ENCODE measurements at places on chromosomes 6 and 20. TPM values are rescaled to one million over a fixed set of nuclear protein-coding genes. Genes with fewer than 3 reads are reported as not detected.

DNA sequence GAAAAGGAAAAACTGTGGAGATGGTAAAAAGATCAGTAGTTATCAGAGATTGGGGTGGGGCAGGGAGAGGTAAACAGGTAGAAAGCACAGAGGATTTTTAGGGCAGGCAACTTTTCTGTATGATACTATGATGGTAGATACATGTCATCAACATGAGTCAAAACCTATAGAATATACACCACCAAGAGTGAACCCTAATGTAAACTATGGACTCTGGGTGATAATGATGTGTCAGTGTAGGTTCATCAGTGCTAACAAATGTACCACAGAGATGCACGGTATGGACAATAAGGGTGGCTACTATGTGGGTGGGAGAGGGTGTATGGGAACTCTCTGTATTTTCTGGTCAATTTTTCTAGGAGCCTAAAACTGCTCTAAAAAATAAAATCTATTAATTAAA lies 18.5 kb downstream of the PACSIN1 start:
- no peak for DNase-seq

GRCh38 chr20:4007383-4008025 lies 7.9 kb downstream of the RNF24 start:
- DNase-seq: no peak

DNA sequence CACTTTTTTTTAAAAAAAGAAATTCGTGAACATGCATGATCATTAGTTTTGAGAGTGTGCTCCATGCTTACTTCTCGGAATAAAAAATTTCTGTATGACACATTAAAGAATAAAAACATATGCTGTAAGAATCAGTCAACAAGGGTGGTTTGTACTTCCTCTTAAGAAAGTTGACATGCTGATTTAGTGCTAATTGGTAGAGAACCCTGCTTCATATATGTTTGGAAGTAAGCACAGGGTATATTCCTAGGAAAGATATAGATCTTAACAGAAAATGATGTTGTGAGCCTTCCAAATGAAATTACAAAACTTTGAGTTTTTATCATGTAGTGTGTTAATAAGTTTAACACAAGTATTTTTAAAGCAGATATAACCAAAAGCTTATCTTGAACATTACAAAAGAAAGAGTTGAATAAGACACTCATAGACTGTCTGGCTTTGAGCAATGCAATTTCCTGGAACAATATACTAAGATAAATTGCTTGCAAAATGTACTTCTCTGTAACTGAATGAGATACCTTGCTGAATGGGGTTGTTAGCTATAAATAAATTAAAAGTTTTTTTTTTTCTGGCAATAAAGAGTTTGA lies 13.8 kb upstream of the VIP start:
- no peak for DNase-seq

- no peak for DNase-seq
Observed at GRCh38 chr6:64874776-64875175, 832.2 kb downstream of the EYS start.

DEF6 gene
- 1.2 TPM for total RNA-seq

- DNase-seq: no peak
Observed at GRCh38 chr20:36572701-36573102, 695 bp upstream of the TGIF2 start.

GSTA2 gene
- total RNA-seq: 177 TPM

DNA sequence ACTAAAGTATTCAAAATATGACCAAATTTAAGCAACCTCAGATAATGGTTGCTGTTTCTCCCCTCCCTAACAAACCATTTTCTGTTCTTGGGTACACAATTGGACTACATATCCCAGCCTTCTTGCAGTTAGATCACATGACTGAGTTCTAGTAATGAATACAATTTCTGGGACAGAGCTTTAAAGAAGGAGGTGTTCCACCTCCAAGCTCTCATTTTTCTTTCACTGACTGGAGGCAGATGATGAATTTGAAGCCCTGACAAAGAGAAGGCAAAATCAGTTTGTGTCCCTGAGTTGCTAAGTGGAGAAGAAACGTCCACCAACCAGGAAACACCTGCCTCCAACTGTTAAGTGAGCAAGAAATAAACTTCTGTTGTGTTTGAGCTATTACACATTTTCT lies 117.2 kb downstream of the LCA5 start:
- no peak for DNase-seq

CNBD2 gene
- 2.2 TPM for total RNA-seq

DNA sequence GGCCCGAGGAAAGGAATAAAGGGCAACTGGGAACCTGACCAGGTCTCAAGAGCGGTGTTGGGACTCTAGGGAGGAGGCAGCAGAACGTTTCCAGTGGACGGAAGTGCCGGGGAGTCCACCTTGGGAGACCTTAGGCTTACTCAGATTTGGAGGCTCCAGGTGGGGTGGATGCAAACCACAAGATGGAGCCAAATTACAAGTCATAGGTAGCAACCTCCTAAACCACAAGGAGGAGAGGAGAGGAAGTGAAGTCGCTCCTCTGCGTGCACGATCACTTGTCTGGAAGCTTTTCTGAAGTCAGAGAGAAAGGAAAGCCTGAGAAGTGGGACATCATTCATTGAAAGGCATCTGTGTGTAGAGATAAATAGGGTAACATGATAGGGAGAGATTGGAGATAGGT lies 9.3 kb downstream of the HLA-DOA start:
- no peak for DNase-seq

- no peak for DNase-seq
Observed at GRCh38 chr6:154956771-154957522, 38.2 kb upstream of the TIAM2 start.

GJA1 gene
- total RNA-seq: 1.9 TPM

RSPH4A gene
- 0.18 TPM for total RNA-seq

MROH8 gene
- total RNA-seq: 5.2 TPM

- DNase-seq: no peak
Observed at GRCh38 chr20:48686238-48687116, 141.3 kb downstream of the PREX1 start.

- no peak for DNase-seq
Observed at GRCh38 chr6:31690231-31691077, 9.6 kb upstream of the LY6G5C start.

PLN gene
- total RNA-seq: 0.20 TPM

DNA sequence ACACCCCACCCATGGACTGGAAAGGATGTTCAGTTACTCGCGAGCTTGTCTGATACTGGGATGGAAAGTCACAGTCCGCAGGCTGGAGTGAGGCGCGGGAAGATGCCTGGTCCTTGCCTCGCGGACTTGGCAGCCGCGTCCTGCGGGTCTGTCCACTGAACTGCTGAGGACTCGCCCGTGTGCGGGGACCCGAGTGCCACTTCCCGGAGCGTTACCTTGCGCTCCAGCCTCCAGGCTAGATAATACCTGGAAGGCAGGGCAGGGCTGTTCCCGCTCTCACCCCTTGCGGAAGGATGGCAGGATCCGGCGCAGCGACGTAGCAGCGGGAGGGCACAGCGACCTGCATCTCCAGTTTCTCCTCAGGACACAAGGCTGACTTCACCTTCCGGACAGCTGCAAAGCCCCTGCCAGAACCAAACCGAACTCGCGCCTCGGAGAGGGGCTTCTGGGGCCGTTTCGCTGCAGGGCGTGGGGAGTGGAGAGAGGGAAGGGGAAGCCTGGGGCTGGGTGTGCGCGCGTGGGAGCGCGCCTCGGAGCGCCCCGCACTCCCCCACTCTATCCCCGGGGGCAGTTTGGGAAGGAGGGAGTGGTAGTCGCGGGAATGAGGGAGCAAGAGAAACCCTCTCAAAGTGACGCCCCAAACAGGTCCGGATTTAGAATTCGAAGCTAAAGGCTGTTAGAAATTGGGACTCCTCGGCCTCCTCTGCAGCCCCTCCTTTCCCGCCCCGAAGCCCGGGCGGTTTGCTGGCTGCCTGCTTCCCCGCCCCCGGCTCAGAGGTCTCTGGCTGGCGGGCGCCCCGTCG lies at the start of gene KCNQ5:
Gene KCNQ5, plus strand, starts transcription at position 774 of the 803 bp plus-strand sequence.
- no peak for DNase-seq

- no peak for DNase-seq
Observed at GRCh38 chr20:19660808-19661378, 97.2 kb upstream of the RIN2 start.

CENPW gene
- not detected for total RNA-seq

DNA sequence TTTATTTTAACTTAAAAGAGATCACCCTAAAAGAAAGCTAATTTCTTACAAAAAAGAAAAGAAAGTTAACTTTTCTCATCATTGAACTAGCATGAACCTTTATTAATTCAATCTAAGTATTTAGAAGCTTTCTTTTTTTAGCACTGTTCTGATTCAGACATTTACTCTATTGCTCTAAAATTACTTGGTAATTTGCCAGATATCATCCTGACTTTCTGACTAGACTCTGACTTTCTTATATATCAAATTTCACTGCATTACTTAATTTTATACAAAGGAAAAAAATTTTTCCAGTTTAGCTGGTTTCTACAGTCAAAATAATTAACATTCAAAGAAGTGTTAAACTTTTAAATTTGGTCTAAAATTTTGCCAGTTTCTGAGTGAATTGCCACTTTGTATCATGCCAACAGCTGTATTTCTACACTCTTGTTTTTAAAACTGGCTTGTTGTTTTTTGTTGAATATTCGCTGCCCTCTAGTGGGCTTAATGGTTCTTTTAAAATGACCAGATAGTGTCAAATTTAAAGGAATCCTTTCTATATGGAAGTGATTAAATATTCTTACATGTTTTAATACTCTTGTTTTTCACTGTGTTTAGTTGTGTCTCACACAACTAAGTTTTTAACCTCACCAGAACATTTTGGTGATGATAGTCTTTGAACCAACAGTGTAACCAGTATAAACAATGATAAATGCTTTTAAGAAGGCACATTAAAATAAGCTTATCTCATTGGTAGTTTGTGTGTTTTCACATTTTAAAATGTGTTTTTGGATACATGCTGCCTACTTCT lies 102.0 kb downstream of the POPDC3 start:
- no peak for DNase-seq

SGK2 gene
- 69.5 TPM for total RNA-seq

- DNase-seq: no peak
Observed at GRCh38 chr6:127267646-127268625, 1.3 kb downstream of the RNF146 start.

BMP6 gene
- 2.7 TPM for total RNA-seq

DNA sequence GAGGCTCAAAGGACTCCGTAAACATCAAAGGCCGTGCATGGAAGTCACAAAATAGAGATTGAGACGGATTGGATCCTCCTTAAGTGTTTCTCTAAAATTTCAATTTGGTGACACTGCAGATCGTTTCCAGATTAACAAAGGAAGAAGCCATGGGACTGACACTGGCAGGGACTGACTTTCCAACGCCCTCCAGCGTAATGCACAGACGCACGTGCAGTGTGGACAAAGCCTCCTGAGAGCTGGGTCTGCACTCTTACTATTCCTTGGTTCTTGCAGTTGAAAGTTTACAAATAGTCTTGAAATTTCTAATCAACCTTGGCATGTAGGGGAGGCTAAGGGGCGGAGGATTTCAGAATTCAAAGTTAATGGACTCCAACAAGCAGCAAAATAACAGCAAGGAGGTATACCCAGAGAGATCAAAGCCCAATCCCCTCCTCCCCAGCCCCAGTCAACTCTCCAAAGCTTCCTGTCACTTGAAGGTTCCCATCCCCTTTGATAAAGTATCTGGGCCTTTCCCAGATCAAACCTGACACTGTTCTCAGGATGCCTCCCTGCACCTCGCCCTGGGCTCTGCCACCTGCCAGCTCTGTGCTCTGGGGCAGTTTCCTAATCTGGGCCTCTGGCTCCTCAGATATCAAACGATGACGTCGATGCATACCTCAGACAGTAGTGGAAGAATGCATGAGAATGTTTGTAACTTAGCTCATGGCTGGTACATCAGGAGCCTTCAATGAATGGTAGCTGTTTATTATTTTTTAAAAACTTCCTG lies 106.5 kb upstream of the TRAF3IP2 start:
- no peak for DNase-seq

GPLD1 gene
- 19.9 TPM for total RNA-seq

GRCh38 chr6:21390532-21391213 lies 202.9 kb upstream of the SOX4 start:
- DNase-seq: no peak

DNA sequence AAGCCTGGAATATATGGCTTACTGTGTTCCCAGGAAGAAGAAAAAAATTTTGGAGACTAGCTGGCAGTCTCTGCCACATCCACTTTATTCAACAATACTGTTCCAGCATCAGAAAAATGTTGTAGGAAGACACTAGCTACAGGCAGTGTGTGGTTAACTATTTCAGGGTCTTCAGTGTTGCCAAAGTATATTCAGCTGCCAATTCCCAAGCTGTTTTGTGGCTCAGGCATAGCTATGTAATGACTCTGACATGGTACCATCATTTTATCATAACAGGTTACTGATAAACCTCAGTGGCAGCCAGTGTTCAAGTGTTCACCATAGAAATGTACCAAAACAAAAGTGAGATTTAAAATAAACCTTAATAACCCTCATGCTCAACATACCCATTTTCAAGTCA lies 503.1 kb downstream of the ADGRB3 start:
- no peak for DNase-seq

DNA sequence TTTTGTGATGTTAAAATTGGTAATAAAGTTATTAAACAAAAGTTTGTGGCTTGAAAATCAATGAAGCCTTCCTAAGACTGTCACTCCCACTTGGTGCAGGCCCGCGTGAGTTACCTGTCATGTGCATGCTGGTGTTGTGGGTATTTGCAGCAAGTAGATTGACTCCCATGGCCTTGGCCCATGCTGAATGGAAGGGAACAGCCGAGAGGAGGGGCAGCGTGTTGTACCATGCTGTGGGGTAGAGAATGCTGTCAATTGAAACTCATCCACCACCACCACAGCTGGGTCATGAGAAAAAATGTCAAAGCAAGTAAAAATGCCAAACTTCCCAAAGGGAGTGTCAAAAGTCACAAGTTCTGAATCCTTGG lies 12.7 kb upstream of the VNN1 start:
- no peak for DNase-seq

CLPSL2 gene
- not detected for total RNA-seq

DNA sequence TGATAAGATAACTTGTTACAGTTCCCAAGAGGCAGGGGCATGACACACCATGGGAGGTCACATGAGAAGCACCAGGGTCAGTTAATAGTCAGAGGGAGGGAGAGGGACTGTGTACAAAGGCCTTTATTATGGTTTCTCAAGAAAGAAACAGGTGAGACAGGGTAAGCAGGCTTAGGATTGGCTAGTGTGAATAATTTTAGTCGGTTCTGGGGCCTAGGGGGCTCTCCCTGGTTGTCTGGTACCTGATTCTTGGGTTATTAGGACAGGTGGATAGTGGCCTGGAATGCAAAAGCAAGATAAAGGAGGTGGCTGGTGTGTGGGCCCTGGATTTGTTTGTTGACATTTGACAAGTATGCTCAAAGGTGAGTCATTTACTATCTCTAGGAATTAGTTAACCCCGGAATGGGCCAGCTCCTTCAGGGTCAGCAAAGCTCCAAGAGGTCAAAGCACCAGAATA lies 49.4 kb upstream of the MCUR1 start:
- no peak for DNase-seq

FOXQ1 gene
- total RNA-seq: 0.31 TPM

CST8 gene
- total RNA-seq: not detected

GRCh38 chr6:37175332-37176267 lies 5.6 kb downstream of the PIM1 start:
- DNase-seq: no peak

OLIG3 gene
- total RNA-seq: not detected

GRCh38 chr20:58698741-58699622 lies 6.4 kb downstream of the NPEPL1 start:
- DNase-seq: no peak

GRCh38 chr6:44104481-44105021 lies 22.7 kb downstream of the MRPL14 start:
- DNase-seq: no peak

GRCh38 chr20:33465481-33466302 lies 22.1 kb upstream of the SNTA1 start:
- DNase-seq: no peak
